Stimulated activated CD8-positive, alpha-beta memory T cell treated with anti-CD3 and anti-CD28 coated beads, Interleukin-4, amount 100 ng/mL, for 1 hour (primary cell): ENCODE measurements at places on chromosomes 2 and 18.

DNA sequence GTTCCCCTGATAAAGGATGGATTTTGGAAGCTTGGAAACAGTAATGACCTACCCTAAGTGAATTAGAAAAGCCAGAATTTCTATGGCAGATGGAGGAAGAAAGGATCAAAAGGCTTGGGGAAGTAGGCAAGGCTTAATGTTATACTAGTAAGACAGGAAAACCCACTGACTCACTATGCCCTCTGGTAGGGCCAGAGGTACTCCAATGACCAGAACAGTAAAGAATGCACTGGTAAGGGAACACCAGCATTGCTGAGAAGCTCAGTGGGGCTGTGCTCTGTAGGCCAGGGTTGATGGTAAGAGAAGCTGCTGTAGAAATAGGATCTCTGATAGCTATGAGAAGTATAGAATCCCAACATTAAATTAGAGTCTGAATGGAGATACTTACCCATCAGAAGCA lies 126.4 kb downstream of the GFPT1 start:
- DNase-seq, result no peak

- no peak for DNase-seq
Observed at GRCh38 chr2:46041434-46041833, 255.8 kb upstream of the EPAS1 start.

- no peak for DNase-seq
Observed at GRCh38 chr18:24986666-24987302, 365.2 kb downstream of the ZNF521 start.

GRCh38 chr18:42412896-42413295 lies 457.9 kb downstream of the PIK3C3 start:
- DNase-seq, result no peak

DNA sequence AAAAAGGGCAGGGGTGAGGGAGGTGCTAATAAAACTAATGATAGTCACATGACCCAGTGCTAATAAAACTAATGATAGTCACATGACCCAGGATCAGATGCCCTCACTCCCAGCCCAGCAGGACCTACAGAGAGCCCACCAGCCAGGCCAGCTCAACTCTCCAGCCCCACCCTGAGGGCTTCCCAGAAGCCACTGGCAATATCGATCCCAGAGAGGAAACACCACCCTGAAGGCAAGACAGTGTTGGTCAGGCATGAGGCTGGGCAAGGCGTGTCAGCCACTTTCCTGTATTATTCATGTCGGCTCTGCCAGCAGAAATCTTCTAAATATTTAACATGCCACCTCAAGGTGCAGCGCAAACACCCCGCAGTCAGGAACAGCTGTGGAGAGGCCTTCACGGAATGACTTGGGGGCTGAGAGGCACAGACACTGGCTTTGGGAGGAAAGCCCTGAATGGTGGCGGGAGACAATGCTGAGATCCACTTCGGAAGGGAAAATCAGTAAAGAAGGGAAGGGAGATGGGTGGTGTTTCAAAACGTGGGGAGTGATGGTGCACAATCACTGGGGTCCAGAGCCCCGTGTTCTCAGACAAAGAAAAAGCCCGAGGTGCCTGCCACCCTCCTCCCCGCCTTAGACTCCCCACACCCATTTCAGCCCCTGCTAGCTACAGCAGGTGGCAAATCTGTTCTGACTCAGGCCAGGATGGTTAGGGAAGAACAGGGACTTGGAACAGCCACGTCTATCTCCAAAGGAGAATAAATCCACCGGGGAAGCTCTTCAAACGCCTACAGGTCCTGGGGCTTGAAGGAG lies 1.4 kb downstream of the REEP1 start:
- no peak for DNase-seq

GRCh38 chr2:20147351-20147750 lies 77.6 kb downstream of the SDC1 start:
- no peak for DNase-seq
